Progenitor cell of endocrine pancreas (in vitro differentiated cells): ENCODE measurements at places on chromosomes 16 and 17.

GRCh38 chr16:68299571-68300453 lies 10.9 kb downstream of the SLC7A6OS start:
- no peak for DNase-seq

DNA sequence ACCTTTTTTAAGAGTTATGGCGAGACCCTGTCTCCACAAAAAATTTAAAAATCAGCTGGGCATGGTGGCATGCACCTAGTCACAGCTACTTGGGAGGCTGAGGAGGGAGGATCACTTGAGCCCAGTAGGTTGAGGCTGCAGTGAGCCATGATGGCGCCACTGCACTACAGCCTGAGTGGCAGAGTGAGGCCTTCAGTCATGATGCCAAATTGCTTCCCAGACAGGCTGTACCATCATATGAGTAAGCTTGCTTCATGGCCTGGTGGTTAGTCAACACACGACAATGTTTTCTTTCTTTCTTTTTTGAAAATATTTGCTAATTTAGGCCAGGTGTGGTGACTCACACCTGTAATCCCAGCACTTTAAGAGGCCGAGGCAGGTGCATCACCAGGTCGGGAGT lies 12.5 kb downstream of the NTAN1 start:
- DNase-seq: no peak

DNA sequence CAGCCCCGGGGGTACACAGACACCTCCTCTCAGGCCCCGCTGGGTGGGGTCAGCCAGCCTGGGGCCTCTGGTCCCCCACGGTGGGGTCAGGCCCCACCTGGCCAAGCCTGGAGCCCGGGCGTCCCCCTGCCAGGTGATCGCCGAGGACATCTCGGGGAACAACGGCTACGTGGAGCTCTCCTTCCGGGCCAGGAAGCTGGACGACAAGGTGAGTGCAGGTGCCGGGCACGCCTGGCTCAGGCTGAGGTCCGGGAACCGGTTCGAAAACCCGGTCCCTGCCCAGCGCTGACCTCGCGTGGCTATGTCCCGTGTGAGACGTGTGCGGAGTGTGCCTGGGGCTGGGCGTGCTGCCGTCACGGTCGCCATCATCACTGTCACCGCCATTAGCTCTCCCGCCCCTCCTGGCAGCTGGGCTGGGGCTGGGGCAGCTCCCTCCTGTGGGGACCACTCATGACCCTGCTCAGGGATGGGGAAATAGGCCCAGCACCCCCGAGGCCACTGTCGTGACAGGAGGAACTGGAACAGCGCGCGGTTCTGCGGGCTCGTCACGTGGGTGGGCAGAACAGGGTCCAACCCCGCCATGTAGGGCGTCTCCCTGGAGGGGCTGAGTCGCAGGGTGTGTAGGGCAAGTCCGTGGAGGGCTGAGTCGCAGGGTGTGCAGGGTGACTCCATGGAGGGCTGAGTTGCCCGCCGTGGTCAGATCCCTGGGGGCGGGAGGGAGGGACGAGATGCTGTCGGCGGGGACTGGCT lies 8.5 kb downstream of the CPNE7 start:
- DNase-seq: no peak

DNA sequence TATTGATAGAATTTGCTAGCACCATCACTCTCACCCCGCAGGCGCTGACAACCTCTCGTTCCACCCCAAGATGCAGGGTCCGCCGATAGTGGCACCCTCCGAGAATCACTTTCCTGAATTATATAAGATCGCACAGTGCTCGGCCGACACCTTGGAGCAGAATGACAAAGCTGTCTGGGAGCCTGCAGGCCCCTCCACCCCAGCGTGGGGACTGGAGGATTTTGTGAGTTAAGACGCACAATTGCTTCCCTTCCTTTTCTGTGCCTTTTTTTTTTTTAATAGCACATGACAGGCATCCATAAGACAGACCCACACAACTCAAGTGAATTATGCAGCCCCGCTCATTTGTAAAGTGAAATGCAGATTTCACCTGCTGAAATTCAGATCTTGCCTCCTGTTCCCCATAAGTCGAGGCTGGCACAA lies 155.3 kb downstream of the C16orf78 start:
- no peak for DNase-seq

DNA sequence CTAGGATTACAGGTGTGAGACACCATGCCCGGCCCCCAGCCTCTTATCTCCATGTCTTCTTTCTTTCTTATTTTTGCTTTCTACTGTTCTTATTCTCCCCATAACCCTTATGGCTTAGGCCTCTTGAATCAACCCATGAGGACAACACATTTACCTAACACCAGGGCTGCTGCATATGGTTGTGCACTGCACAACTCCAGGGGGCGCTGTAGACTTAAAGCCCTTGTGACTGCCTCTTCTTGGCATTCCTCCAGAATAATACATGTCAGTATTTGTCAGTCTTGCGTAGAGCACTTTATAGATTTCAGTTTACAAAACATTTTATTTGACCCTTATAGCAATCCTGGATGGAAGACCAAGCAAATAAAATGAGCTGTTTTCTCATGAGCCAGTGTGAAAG lies 225.0 kb upstream of the SALL1 start:
- no peak for DNase-seq

DNA sequence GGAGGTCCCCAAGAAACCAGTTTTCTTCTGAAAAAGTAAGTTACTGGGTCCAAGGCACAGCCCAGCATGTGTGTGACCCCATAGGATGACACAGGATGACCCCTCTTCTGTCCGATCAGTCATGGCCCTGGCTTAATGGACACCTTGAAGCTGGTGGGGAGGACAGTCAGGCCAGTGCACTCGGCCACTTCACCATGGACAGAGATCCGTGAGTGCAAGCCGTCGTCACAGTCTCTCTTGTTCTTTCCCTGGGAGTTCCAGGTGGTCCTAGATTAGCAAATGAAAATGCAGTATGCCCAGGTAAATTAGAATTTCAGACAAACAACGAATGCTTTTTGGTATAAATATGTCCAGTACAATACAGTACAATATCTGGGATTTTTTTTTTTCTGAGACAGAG lies 1.4 kb upstream of the RNF222 start:
- DNase-seq: no peak

- DNase-seq: no peak
These were observed 157.0 kb upstream of the SOX9 start for GRCh38 chr17:71963791-71964190.

- no peak for DNase-seq
These were observed 46.9 kb upstream of the CBFA2T3 start for GRCh38 chr16:89023621-89024511.

GRCh38 chr16:50635505-50636392 lies 45.4 kb downstream of the SNX20 start:
- no peak for DNase-seq

DNA sequence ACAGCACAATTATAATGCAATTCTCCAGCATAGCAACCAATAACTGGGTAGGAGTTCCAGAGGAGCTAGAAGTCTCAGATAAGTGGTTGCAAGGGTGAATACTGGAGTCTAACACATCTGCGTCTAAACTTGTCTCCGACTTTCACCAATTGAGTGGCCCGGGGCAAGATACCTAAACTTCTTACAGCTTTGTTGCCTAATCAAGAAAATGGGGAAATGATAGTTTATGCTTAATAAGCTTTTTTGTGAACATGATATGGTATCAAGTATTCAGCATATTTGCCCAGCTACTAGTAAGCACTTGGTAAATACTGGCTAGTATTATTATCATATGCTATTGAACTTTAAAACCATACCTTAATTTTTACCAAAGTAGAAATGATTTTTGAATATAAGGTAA lies 183.5 kb downstream of the KCNJ2 start:
- DNase-seq: no peak

- no peak for DNase-seq
These were observed 66.9 kb downstream of the SOCS1 start for GRCh38 chr16:11188801-11189740.

GRCh38 chr16:50396761-50397535 lies 28.2 kb upstream of the BRD7 start:
- no peak for DNase-seq

- no peak for DNase-seq
These were observed 2.3 kb downstream of the SLFN5 start for GRCh38 chr17:35245196-35245486.

DNA sequence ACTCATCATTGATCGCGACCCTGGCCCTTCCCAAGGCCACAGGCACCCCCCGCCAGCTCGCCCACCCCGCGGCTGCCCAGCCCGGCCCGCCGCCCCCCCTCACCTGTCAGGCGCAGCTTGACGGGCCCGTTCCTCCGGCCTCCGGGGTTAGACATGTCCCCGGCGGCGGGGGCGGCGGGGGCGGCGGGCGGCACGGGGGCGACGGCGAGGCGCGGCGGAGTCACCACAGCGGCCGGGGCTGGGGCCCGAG lies 456 bp downstream of the SMURF2 start:
- peak; percentile 51 for DNase-seq

DNA sequence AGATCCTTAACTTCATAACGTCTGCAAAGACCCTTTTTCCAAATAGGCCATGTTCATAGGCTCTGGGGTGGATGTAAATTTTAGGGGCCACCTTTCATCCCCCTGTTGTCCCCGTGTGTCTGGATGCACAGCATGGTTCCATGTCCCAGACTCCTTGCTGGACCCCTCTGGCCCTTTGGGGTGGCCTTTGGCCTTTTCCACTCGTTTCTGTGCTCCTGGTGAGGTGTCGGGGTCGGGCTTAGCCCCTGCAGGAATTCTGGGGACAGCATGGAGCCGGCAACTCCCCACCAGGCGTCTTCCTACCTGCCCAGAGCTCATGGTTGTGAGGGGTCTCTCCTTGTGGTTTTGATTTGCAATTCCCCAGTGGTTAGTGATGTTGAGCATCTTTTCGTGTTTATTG lies 183.5 kb downstream of the SEC14L1 start:
- DNase-seq: no peak

DNA sequence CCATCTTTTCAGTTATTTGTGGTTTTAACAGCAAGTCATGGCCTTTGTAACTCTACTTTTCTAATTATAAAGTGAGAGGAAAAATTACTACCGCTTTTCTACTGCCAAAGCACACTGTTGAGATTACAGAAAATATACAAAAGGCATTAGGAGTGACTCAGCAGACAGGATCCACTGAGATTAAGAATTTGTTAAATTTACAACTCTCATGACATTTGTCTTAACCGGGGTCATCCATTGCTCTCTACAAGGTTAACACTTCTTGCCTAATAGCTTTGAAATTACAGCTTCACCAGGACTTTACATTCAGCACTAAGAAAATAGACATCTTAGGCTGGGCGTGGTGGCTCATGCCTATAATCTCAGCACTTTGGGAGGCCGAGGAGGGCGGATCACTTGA lies 93.4 kb downstream of the SSH2 start:
- no peak for DNase-seq

DNA sequence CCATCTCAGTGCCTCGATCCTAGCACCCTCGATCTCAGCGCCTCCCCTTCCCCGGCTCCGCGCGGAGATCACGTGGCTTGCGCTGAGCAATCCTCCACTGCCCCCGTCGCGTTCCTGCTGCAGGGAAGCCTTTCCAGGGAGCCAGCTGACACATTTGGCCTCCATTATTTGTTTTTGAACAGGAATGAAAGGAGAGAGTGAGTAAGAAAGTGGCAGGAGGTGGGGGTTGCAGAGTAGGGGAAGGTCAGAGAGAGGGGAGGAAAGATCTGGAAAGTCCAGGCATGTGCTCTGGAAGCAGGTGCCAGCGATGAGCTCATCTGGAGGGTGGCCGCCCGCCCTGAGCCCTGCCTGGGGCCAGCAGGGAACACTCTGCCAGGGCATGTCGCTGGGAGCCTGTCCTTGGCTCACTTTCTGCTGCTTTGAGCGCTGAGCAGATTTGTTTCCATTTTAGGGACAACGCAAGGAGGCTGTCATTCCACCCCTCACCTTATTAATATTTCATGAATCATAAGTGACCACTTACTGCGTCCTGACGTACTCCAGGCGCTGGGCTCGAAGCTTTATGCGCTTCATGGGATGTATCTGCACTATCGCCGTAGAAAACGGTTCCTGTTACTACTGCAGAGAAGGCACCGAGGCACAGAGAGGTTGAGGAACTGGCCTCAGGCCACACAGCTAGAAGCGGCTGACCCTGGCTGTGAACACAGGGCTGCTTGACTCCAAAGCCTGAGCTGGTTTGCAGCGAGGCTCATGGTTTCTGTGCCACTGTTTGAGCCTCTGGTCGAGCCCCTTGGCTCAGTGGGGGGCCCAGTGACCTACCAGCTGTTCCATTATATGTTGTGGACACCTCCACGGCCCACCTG lies 283.1 kb downstream of the SEC14L1 start:
- no peak for DNase-seq

DNA sequence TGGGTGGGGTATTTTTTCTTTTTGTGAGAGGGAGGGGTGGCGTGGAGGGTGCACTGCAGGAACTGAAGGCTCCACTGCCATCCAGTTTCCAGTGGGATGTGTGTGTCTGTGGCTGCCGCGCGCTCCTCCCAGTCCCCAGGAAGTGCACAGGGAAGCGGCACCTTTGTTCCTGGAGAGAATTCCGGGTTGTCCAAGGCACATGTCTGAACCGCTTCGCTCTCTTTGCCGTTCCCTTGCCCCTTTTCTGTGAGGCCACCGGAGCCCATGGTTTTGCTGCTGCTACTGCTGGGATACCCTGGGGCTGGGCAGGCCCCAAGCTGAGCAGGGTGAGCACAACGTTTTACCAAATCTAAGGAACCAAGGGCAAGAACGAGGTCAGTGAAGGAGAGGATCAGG lies 19.5 kb downstream of the ACSF3 start:
- no peak for DNase-seq

GRCh38 chr16:306911-307370 lies 24.0 kb downstream of the PDIA2 start:
- DNase-seq: no peak

GRCh38 chr16:56679078-56679730 lies 3.1 kb upstream of the MT1X start:
- no peak for DNase-seq

- no peak for DNase-seq
These were observed 82.7 kb upstream of the CREBBP start for GRCh38 chr16:3963203-3963602.

DNA sequence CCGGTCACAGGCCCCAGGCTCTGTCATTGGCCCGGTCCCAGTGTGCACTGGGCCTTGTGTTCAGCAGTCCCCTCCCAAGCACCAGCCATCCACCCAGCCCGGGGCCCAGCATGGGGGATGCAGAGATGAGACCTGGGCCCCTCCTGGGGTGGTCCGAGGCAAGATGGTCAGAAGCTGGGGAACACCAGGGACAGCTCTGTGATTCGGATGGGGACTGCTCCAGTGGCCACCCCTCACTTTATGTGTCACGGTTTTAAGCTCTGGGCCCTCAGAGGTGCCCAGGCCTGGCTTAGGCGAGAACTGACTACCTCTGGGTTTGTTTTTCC lies 92.0 kb upstream of the PLCG2 start:
- no peak for DNase-seq

- no peak for DNase-seq
These were observed 206.0 kb upstream of the CHMP6 start for GRCh38 chr17:80785477-80786178.

- DNase-seq: no peak
These were observed 42.3 kb downstream of the HNF1B start for GRCh38 chr17:37702598-37702997.
